Fibroblast of lung (primary cell): ENCODE measurements at places on chromosomes 4 and X. TPM values are rescaled to one million over a fixed set of nuclear protein-coding genes. Genes with fewer than 3 reads are reported as not detected.

DNA sequence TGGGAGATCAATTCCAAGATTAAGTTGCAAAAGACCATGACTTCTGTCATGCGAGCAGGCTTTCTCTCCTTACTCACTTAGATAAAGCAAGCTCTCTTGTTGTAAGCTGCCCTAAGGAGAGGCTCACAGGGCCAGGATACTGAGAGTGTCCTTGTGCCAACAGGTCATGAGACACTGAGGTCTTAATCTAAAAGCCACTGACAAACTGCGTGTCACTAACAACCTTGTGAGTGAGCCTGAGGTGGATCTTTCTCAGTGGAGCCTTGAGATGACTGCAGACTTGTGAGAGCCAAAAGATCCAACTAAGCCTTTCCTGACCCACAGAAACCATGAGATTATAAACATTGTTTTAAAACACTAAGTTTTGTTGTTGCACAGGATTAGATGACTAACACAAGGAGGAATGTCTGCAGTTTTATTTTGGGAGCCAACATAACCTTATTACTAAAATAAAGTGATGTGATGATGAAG, 170.5 kb downstream of the SLC39A8 start:
- peak; percentile 81 for DNase-seq

The SYTL4 gene
- polyA plus RNA-seq: 2.9 and 5.7 TPM in 2 replicates

The GYPE gene
- 1.3 and 2.0 TPM in 2 replicates for polyA plus RNA-seq

The CCDC158 gene
- polyA plus RNA-seq: 0.05 and 0.15 TPM in 2 replicates

DNA sequence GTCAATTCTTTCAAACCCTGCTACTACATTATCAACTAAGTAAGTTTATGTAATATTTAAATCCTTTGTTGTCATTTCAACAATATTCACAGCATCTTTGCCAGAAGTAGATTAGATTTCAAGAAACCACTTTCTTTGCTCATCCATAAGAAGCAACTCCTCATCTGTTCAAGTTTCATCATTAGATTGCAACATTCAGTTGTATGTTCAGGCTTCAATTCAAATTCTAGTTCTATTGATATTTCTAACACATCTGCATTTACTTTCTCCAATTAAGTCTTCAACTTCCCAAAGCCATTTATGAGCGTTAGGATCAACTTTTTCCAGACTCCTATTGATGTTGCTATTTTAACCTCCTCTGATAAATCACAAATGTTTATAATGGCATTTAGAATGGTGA, 66.1 kb downstream of the BMP3 start:
- no peak for DNase-seq

DNA sequence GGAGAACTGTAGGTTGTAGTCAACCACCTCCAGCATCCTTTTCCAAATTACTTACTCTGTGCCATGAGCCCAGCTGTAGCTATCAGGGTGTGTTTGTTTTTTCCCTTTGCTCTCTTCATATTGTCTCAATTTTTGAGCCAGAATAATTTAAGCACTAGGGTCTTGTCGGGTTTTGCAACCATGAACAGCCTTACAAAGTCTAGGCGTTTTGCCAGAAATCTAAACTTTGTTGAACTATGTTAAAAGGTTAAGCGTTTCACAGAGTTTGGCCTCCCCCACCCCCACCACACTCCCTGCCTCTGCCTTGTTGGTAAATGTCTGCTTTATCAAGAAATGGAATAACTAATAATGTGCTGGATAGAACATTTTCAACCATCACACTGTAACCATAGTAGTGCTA, 190.6 kb upstream of the TTC29 start:
- peak; percentile 99 for DNase-seq

- DNase-seq: no peak
Observed at GRCh38 chr4:7417639-7418038, 17.1 kb downstream of the PSAPL1 start.

The GABRB1 gene
- polyA plus RNA-seq: 0.05 and 0.23 TPM in 2 replicates

DNA sequence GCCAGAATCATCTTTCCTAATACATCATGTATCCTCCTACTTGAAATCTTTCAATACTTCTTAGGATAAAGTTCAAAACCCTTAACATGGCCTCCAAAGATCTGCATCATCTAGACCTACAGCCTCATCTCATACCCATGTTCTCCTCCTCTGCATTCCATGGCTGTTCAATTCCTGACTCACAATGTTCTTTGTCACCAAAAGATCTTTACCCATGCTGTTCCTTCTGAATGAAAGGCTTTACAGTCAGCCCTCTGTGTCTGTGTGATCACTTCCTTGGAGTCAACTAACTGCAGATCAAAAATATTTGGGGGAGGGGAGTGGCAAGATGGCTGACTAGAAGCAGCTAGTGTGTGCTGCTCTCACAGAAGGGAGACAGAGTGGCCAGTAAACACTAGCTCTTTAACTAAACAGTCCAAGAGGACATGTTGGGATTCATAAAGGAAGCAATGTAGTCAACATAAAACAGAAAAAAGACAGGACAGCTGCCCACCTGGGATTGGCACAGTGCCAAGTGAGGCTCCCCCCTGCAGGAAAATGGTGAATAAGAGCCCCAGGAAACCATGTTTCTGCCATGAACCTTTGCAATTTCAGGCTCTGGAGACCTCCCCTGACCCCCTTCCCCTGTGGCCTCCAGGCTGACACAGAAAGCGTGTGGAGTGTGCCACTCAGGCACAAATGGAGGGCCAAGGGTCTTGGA, 31.9 kb downstream of the CBR4 start:
- no peak for DNase-seq

DNA sequence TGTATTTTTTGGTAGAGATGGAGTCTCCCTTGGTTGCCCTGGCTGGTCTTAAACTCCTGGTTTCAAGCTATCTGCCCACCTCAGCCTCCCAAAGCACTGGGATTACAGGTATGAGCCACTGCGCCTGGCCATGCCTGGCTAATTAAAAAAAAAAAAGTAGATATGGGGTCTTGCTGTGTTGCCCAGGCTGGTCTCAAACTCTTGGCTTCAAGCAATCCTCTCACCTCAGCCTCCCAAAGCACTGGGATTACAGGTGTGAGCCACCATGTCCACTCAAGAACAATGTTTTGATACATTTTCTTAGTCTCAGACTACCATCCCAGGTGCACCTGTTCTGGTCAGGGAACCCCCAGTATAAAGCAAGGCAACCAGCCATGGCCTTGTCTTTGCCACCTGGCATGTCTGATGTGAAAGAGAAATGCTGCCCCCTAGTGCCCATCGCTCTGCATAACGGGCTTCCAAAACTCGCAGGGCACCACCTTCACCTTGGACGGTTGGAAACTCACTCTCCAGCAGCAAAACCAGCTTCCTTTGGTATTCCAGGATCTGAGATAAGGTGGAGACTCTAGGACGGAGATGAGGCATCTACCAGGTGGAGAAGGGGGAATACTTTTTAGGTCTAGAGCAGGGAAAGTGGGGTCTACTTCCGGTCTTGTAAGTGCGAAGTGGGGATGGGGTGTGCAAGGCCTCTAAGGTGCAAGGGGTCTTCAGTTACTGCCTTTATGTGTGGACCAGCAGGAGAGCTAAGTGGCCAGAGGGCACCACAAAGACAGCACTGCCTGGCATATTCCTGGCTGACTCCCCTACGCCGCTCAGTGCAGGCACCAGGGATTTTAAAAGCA, 47.7 kb upstream of the AFAP1 start:
- DNase-seq: peak; percentile 77

The PPARGC1A gene
- 0.56 and 1.3 TPM in 2 replicates for polyA plus RNA-seq

DNA sequence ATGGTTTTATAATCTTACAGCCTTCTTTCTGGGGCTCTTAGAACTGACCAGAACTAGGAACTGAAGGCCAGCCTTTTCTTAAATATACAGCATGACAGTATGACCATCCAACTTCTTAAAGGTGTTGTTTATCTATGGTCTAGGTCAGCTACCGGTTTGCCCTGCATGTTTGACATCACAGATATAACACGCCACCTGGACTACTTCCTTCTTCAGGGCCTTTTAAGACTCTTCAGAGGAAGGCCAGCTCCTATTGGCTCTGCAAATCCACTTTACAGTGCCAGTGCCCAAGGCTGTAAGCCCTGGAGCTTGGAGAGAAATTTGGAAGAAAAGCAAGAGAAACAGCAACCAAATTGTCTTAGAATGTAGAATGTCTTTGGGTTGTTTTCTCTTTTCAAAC, 185.5 kb downstream of the MGST2 start:
- no peak for DNase-seq

- no peak for DNase-seq
Observed at GRCh38 chrX:124293810-124294209, 38.6 kb upstream of the TEX13D start.

The SLC49A3 gene
- polyA plus RNA-seq: 0.42 and 0.62 TPM in 2 replicates

The VSIG4 gene
- polyA plus RNA-seq: not detected in 2 replicates

- no peak for DNase-seq
Observed at GRCh38 chr4:20326977-20327376, 75.3 kb downstream of the SLIT2 start.

DNA sequence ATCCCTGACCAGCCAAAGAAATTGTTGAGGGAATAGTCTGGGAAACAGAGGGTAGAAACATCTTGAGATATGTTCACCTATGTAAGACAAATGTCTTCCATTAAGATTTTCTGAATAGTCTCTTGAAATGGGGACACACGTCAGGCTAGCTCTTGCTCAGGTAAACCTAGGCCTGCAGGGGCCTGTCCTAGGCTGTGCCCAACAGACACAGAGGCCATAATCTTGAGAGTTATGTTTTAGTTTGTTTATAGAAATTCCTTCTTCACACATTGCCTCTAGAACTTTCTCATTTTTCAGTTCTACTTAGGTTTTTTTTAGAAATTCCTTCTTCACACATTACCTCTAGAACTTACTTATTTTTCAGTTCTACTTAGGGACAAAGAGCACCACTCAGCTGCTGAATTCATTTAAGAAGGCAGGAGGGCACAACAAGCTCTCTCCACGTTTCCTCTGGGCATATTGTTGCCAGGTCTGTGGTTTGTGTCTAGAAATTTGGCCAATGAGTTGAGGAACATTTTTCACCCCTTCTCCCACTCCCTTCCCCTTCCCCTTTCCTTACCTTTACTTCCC, 94.9 kb downstream of the ARHGAP24 start:
- DNase-seq: no peak

The ADH4 gene
- 0.03 TPM in 1 of 2 replicates, not detected in the other for polyA plus RNA-seq

DNA sequence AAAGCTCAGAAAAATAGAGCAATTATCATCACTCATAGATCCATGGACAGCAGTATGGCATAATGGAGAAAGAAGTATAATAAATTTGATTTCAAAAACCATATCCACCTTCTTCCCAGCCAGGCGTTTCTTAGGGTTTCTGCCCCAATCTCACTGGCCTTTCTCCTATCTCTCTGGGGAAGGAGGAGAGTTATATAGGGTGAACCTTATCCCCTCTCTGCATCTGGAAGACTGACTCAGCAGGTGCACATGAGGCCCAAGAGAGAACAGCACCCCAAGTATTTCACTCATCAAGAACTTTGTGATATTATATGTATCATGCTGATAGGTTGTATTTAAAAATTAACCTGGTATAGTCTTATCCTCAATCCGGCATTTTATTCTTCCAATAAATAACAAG, 318.8 kb upstream of the RASGEF1B start:
- no peak for DNase-seq
